H7 (cell line): ENCODE measurements at places on chromosomes 11 and 22.

DNA sequence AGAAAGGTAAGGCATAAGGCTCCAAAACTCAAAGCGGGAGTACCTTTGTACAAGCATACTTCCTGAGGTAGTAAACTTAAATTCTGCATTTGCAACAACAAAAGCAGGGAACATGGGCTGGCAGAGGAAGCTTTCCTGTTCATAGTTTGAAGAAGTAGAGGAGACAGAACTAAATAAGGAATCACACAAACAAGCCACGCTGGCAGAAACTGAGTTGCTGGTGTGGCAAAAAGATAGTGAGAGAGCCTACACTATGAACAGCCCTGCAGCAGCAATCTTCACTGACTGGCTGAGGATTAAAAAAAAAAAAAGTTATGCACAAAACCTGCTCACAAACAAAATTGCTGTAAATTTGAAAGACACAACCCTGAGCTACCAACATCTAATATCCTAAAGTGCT is 46.5 kb downstream of the FCHSD2 start:
- DNase-seq: no peak

- no peak for DNase-seq
Observed at GRCh38 chr11:75195167-75195962, 44.5 kb downstream of the SLCO2B1 start.

DNA sequence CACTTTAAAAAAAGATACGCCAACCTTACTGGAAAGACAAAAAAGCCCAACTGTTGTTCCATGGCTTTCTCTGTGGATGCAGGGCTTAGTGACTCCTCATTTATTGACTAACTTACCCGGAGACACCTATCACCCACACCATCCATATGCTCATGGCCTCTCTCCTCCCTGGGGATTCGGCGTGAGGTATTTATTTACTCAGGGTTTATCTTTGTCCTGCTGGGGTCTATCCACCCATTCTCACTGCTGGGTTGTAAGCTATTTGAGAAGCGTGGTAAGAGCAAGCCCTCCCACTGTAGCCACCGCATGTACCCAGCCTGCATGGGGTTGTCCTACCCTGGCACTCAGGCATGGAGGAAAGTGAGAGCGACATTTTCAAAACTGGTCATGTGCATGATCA is 93.6 kb downstream of the NELL1 start:
- DNase-seq: no peak

- DNase-seq: no peak
Observed at GRCh38 chr11:119223856-119224255, 17.7 kb downstream of the CBL start.

GRCh38 chr22:41929418-41929810 is 2.8 kb upstream of the TNFRSF13C start:
- DNase-seq: peak; percentile 43

GRCh38 chr11:88979641-88980040 is 86.1 kb downstream of the GRM5 start:
- no peak for DNase-seq

GRCh38 chr22:37823134-37823985 is at the start of gene GALR3:
Gene GALR3 (plus strand): TSS chr22:37823382. CDS start chr22:37823407, 25 bp downstream.
- peak; percentile 71 for DNase-seq

- DNase-seq: no peak
Observed at GRCh38 chr11:123527526-123527925, 97.5 kb downstream of the GRAMD1B start.

GRCh38 chr11:72971192-72971967 is 157.2 kb downstream of the ATG16L2 start:
- no peak for DNase-seq

GRCh38 chr11:9971894-9972293 is 308.0 kb downstream of the SWAP70 start:
- DNase-seq: no peak

GRCh38 chr11:46948378-46949131 is 12.0 kb downstream of the CSTPP1 start:
- no peak for DNase-seq

DNA sequence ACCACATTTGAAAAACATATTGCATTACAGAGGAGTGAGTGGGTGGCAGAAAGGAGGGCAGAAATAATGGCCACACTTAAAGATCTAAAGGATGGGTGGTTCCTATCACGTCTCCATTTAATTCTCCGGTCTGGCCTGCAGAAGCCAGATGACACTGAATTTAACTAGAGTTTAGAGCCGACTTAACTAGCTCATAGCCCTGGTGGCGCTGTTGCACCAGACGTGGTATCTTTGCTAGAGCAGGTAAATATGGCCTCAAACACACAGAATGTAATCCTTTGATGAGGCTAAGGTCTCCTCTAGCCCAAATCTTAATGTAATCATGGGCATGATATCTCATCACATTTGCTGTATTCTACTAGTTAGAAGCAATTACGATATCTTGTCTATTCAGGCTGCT is 51.5 kb upstream of the GAL start:
- peak; percentile 60 for DNase-seq
